ENCODE measurements at places on chromosomes 6 and 20. TPM values are rescaled to one million over a fixed set of nuclear protein-coding genes. Genes with fewer than 3 reads are reported as not detected.

CHRNA4 gene
- total RNA-seq = not detected

MMP24 gene
- 0.33 TPM for total RNA-seq

SIRPB2 gene
- 1.7 TPM for total RNA-seq

NCOA7 gene
- total RNA-seq = 9.9 TPM

ECT2L gene
- 1.5 TPM for total RNA-seq

DNA sequence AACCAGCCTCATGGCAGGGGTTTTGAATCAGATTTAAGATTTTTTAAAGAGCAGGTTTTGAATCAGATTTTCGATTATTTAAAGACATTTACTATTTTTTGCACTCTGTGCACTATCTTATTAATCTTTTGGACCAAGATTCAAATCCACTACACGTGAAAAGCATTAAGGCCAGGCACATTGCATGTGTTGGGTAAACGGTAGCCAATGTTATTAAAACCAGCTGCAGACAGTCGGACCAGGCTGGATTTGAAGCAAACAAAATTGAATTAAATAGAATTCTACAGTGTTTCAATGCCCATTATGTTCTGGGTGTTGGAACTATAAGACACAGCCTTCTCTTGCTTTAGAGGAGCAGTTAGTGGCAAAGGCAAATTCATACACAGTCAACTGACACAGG is 7.7 kb downstream of the HLA-DOA start:
- no peak for DNase-seq

DNA sequence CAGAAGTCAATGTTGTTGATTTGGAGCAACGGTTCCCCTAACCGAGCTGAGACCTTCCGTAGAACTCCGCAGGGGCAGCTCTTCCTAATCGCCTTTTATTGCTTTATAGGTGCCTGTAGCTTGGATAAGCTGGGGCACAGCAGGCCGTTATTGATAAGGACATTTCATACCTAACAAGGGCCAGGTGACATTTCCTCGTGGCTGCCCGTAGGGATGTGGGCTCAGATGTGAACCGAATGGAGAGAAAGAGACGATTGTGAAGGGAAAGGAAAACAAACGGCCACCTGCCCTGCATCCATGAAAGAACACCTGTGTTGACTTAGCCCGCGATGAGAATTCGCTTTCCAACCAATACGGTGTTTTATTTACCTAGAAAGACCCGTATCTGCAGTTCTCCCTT is 53.3 kb upstream of the DACT2 start:
- DNase-seq = no peak

- no peak for DNase-seq
Observed at GRCh38 chr6:45679631-45680030, 301.9 kb upstream of the SUPT3H start.

- no peak for DNase-seq
Observed at GRCh38 chr6:157724138-157724820, 98.8 kb upstream of the SNX9 start.

GRCh38 chr6:133548423-133549159 is 307.4 kb downstream of the EYA4 start:
- DNase-seq = no peak

GRCh38 chr20:58647796-58648501 is 3.1 kb upstream of the STX16 start:
- no peak for DNase-seq

DNA sequence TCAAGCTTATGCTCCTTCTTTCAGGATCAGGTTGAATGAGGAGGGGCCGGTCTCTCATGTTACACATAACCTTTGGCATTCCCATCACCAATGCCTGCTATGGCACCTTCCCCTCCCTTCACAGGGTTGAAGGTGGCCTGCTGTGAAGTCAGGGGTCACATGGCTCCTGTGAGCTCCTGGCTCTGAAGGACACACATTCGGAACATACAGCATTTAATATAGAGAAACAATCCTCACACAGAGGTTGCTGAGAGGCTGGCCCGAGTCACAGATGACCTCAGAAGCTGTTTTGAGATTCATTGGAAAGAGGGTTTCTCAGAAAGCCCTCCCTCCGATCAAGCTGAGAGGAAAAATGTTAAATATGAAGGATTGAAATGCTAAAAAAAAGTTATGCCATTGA is 82.1 kb downstream of the PSMG4 start:
- no peak for DNase-seq

- no peak for DNase-seq
Observed at GRCh38 chr20:57973886-57974285, 254.6 kb downstream of the ANKRD60 start.

- no peak for DNase-seq
Observed at GRCh38 chr20:47120346-47120936, 225.8 kb downstream of the EYA2 start.

GRCh38 chr20:1710484-1710883 is 52.9 kb upstream of the SIRPG start:
- DNase-seq = no peak

DNA sequence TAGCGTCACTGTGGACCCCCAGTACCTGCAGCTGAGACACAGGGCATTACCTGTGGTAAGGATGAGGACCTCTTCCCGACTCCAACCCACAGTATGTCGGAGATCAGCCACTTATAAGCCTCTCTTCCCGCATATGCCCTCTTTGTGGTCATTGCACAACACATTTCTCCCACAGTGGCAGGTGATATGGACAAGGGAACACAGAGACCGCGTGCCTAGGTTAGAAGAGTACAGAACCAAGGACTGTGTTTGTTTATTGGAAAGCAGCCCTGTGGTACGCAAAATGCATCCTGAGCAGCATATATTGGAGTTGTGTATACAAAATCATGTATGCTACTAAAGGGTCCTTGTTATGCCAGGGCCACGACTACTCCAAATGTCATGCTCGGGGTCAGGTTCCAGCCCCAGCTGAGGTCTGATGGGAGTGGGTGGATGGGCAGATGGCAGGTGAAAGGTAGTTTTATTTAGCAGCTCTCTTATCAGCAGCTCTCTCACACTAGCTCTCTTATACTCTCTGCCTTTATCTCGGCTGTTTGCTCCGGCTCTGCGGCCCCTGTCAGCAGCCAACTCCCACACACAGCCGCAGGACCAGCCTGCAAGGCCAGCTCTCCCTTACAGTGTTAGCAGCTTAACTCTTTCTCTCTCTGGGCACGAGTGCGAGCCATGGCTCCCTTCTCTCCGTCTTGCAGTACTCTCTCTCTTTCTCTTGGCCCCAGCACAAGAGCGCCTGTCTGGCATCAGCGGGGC is 569.0 kb downstream of the KIF16B start:
- peak; percentile 28 for DNase-seq

DNA sequence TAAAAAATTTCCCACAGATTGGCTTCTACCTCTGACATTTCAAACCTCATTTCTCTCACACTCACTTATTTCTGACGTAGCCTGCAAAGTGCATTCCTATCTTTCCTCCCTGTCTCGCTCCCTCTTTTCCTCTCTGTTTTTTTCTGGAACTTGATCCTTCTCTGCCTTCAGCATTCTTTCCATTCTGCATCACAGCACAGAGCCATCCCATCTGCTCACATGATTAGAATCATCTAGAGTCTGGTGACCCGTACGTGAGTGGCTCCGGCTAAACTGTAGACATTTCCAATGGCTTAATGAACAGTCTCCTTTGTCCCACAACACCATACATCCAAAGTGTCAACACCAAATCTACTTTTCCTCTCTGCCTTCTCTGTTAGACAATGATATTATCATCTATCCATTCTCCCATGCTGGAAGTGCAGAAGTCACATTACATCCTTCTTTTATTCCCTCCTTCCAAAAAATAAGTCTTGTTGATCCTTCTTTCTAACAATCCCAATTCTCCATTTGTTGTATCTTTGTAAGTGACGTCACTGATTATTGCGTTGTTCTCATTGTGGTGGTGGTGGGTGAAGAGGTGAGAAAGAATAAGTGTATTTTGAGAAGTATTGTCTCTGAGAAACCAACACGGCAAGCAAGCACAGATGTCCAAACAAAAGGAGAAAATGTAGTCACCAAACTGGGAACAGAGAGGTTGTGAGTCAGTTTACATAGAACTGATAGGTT is 41.6 kb downstream of the OPRM1 start:
- no peak for DNase-seq

DNA sequence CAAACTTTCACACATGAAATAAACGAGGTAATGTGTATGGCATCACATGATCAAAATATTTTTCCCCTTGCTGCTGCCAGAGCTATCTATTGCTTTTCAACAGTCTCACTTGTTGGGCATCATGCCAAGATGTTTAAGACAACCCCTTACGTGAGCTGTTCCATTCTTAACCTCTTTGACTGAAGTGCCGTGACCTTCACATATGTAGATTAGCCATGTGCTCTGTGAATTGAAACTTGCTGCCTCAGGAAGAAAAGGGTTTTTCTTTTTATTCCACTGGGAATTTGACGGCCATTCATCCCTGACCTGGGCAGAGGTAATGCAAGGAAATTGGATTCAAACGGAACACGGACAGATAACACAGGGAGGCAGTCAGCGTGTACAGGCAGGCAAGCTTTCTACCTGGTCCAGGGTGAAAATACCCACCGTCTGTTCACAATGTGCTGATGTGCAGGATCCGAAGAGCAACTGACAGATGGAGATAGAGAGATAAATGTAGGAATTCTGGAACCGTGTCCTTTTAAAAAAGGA is 14.2 kb downstream of the ARID1B start:
- DNase-seq = no peak

DNA sequence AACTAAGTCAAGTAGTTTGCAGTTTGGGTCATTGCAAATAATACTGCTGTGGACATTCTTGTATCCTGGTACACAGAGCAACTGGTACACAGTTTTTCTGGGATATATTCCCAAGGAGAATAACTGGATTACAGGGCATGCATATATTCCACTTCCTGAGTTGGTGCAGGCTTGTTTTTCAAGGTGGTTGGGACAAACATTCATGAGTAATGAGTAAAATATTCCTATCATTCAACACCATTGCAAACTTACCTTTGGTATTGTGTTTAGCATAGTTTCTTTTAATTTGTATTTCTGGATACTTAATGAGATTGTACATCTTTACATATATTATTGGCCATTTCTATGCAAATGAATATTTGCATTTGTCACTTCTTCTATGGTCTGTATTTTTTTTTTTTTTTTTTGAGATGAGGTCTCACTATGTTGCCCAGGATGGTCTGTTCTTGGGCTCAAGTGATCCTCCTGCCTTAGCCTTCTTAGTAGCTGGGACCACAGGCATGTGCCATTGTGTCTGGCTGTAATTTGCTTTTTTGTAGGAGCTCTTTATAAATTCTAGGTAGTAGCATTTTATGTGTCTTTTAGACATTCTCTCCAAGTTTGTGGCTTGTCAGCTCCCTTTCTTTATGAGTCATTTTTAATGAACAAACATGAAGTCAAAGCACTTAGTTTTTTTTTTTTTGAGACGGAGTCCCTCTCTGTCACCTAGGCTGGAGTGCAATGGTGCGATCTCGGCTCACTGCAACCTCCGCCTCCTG is 158.7 kb downstream of the SOX4 start:
- DNase-seq = no peak

- no peak for DNase-seq
Observed at GRCh38 chr20:3158968-3159431, 665 bp downstream of the FASTKD5 start.

DNA sequence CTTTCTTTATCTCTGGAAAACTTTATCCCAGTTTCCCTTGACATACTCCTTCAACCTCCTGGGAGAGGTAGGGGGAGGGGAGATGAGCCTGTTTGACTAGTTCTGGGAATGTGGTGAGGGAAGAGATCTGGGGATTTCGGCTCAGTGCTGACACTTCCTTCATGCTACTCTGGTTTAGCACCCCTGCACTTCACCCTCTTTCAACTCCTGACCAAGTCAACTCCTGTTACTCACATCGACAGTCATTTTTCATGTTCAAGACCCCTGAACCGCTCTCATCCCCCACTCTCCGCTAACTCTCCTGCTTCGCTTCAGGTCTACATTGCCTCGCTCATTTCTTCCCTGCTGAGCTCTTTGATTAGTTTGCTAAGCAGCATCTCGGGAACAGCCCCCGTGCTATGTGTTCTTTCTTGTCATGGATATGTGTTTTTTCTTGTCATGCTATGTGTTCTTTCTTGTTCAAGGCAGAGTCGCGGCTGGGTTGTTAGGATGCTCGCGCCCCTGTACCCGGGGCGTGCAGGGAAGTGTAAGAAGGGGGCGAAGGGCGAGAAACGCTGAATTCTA is 16.6 kb upstream of the TRIM27 start:
- no peak for DNase-seq

DNA sequence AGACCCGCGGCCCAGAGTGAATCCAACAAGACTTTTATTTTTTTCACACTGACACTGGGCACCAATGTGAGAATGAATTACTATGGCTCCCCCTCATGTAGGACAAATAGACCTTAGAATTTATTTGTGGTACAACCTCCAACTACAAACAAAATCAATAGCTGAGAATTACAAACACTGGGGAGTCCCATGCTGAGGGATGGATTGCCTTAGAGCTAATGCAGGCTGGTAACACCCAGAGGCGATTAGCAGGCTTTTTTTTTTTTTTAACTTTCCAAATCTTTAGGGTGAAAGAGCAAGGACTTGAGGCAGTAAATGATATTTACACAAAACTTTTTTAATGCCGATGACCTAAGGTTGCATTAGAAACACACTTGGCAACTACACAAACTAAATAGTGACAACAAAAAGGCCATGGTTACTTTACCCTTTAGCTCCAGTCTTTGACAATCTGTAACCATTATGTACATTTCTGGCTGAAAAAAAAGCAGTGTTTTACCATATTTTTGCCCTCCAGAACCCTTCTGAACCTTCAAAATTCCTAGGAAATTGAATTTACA is 21.8 kb downstream of the SAYSD1 start:
- no peak for DNase-seq

All from heart left ventricle (tissue), 16 donors.